NCI-H82 (cell line): ENCODE measurements at places on chromosomes 2 and 18.

DNA sequence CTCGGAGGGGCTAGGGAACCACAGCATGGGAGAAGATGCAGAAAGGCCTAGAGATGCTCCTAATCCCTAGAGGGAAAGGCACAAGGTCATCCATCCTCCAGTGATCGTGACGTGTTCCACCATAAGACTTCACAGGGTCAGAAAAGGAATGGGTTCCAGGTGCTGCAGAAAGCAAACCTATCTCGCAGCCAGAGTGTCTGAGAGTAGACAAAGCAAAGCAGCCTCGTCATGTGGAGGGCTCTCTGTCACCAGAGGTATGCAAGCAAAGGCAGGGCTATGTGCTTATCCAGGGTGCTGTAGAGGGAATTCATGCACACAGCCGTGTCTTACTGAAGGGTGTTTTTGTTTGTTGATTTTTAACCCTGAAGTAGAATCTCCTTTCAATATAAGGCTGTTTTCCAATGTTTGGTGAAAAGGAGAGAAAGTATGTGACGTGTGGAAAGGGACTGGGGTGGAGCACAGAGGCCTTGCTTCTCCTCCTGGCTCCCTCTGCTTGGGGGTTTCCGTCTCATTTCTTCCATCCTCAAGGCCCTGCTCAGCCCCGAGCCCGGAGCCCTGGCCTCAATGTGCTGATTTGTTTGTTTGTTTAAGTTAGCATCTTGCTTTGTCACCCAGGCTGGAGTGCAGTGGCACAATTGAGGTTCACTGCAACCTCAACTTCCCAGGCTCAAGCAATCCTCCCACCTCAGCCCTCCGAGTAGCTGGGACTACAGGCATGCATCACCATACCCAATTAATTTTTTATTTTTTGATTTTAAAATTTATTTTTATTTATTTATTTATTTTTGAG lies 3.0 kb downstream of the GPR55 start:
- no peak for DNase-seq

DNA sequence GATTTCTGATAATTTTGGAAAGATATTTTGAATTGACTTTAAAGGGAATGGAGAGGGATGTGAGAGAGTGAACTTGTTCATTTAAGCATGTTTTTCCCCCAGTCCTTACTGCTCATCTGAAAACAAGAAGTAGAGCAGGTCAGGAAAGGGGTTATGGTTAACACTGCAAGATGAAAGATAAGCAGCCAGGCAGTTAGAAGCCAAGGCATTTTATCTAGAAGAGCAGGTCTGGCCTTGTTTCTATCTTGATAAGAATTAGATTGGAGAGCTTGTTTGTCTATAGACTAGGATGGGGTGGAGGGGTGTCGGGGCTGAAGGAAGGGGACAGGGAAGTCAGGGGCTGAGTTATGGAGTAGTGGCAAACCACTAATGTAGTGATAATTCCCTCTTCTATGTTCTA lies 171.6 kb downstream of the IKZF2 start:
- no peak for DNase-seq

DNA sequence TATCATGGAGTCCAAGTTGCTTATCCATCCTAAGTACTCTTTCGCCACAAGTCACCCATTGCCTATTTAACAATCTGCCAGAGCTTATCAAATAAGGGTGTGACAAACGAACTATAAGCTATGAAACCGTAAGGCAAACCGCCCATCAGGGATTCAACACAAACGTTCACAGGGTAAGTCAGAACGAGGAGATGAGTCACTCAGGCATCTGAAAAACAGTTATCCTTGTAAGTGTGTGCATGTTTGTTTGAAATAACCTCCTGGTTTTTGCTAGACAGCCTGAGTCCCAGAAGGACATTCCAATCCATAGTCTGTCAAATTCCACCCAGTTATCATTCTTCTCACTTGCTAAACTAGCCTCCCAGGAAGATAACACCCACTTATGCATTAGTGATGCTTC lies 299.1 kb downstream of the PAX3 start:
- no peak for DNase-seq

DNA sequence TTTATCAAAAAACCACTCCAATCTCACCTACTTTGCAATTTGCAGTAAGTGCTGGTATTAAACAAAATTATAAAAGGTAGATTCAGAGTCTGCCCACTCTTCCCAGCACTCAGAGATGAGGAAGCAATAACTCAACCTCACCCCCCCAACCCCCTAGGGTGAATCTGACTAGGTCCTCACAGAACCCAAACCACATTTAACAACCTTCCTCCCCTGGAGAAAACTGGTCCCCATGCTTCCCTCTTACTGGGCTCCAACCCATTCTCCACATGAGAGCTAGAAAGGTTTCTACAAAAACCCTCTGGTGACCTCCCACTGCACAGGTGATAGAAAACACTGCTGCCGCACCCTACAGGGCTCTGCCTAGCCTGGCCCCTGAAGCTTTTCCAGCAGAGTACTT lies 40.5 kb upstream of the BMP10 start:
- no peak for DNase-seq

DNA sequence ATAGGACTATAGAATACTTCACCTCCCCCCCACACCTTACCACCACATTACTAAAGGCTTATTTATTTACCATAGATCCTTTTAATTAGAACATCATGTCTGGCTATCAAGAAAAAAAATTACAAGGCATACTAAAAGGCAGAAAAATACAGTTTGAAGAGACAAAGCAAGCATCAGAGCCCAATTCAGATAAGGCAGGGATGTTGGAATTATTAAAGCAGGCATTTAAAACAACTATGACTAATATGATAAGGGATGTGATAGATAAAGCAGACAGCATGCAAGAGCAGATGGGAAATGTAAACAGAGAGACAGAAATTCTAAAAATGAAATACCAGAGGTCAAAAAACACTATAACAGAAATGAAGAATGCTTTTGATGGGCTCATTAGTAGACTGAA lies 55.4 kb upstream of the SMIM21 start:
- no peak for DNase-seq

- DNase-seq: no peak
These were observed 59.8 kb downstream of the KCTD1 start for GRCh38 chr18:26488417-26489009.

- DNase-seq: no peak
These were observed 116.6 kb downstream of the ATL2 start for GRCh38 chr2:38260469-38260868.

- DNase-seq: no peak
These were observed 36.3 kb upstream of the SMAD7 start for GRCh38 chr18:48986851-48987761.

DNA sequence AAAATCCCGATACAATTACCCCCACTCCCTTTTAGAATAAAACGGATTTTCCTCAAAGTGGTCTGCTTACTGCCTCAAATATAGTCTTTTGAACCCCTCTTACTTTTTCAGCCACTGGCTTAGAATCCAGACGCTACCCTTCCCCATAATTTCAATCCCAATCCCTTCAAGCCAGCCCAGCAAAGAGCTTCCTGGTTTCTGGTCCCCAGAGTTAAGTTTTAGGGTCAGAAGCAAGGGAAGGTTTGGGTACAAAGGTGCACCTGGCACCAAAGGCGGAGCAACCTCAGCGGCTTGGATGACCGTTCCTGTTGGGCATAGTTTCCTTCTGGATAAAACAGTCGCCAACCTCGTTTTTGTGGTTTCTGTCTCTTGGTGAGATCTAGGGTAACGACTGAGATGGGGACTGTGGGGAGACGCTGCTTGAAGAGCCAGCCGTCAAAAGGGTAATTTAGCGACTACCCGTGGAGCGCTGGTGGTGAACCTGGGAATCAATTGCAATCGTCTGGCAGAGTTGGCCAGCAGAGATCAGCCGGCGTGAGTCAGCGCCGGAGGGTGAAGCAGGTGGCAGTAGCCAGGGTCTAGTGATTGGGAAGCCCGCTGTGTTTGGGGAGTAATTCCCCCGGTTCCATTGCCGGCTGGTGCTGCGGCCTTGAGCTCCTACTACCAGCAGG lies 1.6 kb downstream of the FEV start:
- no peak for DNase-seq

DNA sequence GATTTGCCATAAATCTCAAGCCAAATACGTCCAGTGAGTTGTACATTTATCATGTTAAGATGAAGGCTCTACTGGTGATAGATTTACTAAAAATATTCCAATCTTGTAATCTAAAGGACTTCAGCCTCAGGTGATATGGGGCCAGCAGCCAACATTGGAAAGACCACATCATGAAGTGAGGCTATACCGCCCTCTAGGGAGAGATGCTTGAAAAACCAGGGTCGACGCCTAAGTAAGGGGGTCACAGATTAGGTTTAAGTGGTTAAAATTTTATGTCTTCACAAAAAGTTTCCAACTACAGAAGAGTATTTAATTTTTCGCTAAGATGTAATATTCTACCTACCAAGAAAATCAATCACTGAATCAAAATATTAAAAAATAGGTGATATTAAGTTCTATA lies 33.3 kb downstream of the DOCK10 start:
- peak; percentile 68 for DNase-seq

DNA sequence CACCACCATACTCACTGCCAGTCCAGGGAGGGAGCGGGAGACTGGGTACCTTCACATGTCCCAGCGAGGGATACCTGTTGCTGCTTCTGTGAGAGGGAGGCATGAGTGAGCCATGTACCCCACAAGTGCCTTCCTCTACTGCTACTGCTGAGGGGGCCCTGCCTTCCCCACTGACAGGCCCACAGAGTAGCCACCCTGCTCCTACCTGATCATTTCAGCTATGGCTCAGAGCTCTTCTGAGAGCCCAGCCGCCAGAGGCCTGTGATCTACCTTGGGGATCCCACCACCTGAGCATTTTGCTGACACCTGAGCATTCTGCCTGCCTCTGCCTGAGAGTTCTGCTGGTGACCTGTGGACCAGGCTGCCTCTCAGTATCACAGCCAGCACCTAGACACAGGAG lies 137.6 kb downstream of the FSIP2 start:
- no peak for DNase-seq

DNA sequence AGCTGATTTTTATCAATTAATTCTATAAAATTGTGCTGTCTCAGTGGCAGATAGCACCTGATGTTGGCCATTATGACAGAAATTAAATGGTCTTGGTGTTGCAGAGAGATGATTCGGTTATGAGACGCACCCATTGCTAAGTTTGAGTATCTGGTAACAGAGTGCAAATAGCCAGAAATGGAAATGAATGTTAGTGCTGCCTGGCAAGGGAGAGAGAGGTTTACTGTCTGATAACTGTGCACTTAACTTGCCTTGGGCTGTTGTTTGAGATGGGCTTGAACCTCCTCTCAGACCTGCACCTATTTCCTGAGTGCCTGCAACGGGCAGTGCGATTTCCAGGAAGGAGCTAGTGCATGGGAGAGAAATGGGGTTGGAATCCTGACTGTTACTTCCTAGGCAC lies 11.7 kb downstream of the DPYSL5 start:
- no peak for DNase-seq

DNA sequence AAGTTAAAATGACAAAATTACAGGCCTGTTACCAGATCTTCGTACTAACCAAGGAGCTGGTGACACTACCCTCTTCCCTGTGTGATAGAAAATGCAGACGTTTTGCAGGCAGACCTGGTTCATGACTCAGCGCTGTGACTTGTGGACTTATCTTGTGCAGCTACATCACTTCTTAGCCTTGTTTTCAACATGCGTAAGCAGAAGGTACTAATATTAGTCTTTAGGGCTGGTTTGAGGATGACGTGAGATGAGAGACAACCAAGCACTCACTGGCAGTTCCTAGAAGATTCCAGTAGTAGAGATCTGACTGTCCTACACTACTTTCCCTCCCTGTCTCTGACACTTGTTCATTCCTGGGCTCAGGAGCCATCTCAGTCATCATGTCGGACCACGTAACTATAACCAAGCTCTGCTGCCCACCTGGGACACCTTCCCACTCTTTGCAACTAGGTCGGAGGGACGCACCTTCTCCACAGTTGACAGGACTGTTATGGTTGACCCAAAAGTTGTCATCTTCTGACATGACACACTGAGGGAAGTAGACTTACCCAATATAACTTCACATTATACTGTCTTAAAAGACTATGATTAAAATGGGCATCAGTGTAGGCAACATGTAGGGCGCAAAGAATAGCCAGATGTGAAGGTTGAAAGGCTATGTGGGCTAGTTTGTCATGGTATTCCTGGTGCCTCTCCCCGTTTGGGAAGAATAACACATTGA lies 64.8 kb downstream of the TNFRSF11A start:
- no peak for DNase-seq

- no peak for DNase-seq
These were observed 45.4 kb upstream of the EHBP1 start for GRCh38 chr2:62660087-62660486.

DNA sequence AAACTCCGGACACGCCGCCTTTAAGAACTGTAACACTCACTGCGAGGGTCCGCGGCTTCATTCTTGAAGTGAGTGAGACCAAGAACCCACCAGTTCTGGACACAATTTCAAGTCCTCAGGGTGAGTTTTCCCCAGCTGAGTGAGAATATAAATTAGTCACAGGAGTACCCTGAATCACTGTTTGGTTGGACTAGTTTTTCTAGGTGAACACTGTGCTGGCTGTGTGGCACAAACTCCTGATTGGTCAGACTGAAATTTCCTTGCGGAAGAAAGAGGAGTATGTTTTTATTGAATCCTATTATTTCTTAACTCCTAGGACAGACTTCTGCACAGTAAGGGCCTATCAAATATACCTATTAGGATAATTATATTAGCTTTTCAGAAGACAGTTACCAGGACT lies 288.1 kb upstream of the UBE2E3 start:
- DNase-seq: no peak

DNA sequence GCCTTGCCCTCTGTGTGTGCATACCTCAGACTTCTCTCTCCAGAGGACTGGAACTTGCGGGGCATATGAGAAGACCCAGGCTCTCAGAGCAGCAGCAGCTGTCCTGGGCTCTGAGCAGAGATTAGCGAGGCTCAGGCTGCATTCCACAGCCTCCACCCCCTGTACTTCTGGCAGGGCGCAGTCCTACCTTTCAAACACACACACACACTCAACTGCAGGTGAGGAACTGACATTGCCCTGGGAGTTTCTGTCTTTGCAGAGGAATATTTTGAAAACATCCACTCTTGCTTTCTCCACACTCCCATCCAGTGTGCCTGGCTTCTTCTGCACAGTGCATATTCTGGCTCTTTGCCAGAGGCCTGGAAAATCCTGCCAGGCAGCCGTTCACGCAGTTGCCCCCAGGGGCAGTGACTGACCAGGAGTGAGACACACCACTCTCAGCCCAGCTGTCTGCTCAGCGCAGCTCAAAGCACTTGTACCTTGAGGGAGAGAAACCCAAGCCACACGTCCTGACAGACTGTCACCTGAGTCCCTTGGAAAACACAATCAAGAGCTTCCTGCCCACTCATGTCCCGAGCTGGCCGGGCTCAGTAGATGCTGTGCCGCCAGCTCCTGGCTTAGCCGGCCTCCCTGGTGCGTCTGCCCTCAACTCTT lies 460.8 kb downstream of the RNF144A start:
- peak; percentile 70 for DNase-seq
